GM12878 (cell line): ENCODE measurements at places on chromosomes 6 and 20. TPM values are rescaled to one million over a fixed set of nuclear protein-coding genes. Genes with fewer than 3 reads are reported as not detected.
A peak's percentile ranks its signal among the peaks of the same experiment; 100 is the strongest.

DNA sequence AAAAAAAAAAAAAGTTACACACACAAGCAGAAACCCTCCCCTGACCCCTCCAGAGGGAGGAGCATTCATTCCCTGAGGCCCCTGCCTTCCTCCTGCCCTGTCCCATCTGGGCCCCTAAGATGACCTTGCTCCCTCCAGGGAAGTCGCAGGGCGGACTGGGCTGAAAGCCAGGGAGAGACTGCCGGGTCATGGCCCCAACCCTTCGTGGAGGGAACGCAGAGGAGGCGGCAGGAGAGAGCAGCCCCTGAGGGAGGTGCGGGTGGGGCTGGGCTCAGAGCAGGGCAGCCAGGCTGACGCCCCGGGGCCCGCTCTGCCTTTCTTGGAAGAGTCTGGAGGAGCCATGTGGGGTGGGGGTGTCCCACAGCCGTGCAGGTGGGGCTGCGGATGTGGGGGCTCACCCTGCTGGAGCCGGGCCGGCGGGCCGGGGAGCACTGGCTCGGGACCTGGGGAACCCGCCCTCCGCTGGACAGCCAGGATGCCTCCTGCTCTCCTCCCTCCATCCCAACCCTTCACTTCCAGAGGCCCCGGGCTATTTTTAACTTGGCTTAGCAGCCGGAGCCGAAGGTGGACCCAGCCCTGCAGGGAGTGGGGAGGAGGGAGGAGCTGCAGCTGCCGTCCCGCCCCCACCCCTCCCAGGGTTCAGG, 15.0 kb upstream of the ABHD16B start:
- peaks cover 29% of the 10 kb centered on the region for H3K4me1 ChIP-seq
- H3K4me3 ChIP-seq = no peak overlapping the region
- DNase-seq = no peak
- H3K27me3 ChIP-seq = peaks cover 1% of the 10 kb centered on the region
- H3K36me3 ChIP-seq = no peaks in the 10 kb centered on the region

GRCh38 chr6:44133003-44133931, 5.9 kb downstream of the TMEM63B start:
- H3K27me3 ChIP-seq = no peaks in the 10 kb centered on the region
- no peak overlapping the region for H3K4me3 ChIP-seq
- H3K36me3 ChIP-seq = no peaks in the 10 kb centered on the region
- no peak for DNase-seq
- H3K4me1 ChIP-seq = peaks cover 4% of the 10 kb centered on the region; the same call in 1 of the 2 replicates
- no peak overlapping the region for H3K27ac ChIP-seq

GRCh38 chr6:122650403-122650802, 40.2 kb downstream of the PKIB start:
- H3K4me3 ChIP-seq = no peak overlapping the region
- H3K27me3 ChIP-seq = no peaks in the 10 kb centered on the region
- H3K27ac ChIP-seq = no peak overlapping the region
- no peaks in the 10 kb centered on the region for H3K4me1 ChIP-seq
- no peak for DNase-seq
- H3K36me3 ChIP-seq = no peaks in the 10 kb centered on the region

GRCh38 chr6:101528801-101529200, 135.3 kb downstream of the GRIK2 start:
- H3K27ac ChIP-seq = no peak overlapping the region
- no peaks in the 10 kb centered on the region for H3K27me3 ChIP-seq
- H3K4me1 ChIP-seq = no peaks in the 10 kb centered on the region
- no peak for DNase-seq
- H3K36me3 ChIP-seq = no peaks in the 10 kb centered on the region

DNA sequence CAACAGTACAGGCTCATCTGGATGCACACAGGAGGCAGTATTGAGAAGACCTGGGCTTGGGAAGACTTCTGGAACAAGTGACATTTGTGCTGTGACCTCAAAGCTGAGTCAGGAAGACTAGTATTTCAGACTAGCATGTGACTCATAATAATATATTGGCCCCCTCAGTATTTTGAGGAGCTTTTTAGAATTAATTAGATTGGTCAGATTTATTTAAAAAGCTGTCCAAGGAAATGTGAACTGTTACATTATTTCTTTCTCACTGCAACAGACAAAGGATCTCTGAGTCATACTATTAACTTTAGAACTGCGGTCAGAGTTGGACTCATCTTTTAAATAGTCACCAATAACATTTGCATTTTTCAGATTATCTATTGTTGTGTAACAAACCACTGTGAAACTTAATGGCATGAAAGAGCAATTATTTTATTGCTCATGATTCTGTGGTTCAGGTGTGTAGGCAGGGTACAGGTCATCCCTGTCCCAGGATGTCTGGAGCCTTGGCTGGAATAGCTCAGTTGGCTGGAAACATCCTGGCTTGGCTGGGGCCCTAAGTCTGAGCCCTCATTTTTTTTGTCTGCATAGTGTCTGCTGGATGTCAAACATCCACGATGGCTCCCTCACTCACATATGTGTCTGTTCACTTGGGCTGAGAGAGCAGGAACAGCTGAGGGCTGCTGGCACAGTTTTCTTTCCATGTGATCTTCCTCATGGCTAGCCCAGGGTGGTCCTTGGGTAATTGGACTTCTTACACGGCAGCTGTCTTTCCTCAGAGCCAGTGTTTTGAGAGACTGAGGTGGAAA, 46.9 kb downstream of the MAP3K4 start:
- peak overlapping the region; percentile 72 for H3K27ac ChIP-seq
- peak; percentile 72 for DNase-seq
- H3K4me3 ChIP-seq = no peak overlapping the region
- peaks cover 11% of the 10 kb centered on the region; the same call in 1 of the 2 replicates for H3K36me3 ChIP-seq
- peaks cover 29% of the 10 kb centered on the region for H3K4me1 ChIP-seq
- no peaks in the 10 kb centered on the region for H3K27me3 ChIP-seq

GRCh38 chr6:41840326-41840725, 52.8 kb downstream of the TOMM6 start:
- no peak overlapping the region for H3K27ac ChIP-seq
- H3K27me3 ChIP-seq = no peaks in the 10 kb centered on the region

GRCh38 chr20:62517901-62518610, 42.3 kb upstream of the GATA5 start:
- H3K4me1 ChIP-seq = no peaks in the 10 kb centered on the region
- H3K27ac ChIP-seq = no peak overlapping the region
- no peak overlapping the region for H3K4me3 ChIP-seq
- no peaks in the 10 kb centered on the region for H3K36me3 ChIP-seq
- H3K27me3 ChIP-seq = peaks cover 9% of the 10 kb centered on the region

CTAGE9 gene
- not detected in 2 replicates for total RNA-seq

OR2B6 gene
- total RNA-seq = 0.77 and 1.7 TPM in 2 replicates

KCNQ2 gene
- total RNA-seq = 0.49 TPM in 1 of 2 replicates, not detected in the other

HLA-DOA gene
- total RNA-seq = 73.3 and 73.5 TPM in 2 replicates
